IMR-90 (cell line): ENCODE measurements at places on chromosomes 3 and 15. TPM values are rescaled to one million over a fixed set of nuclear protein-coding genes. Genes with fewer than 3 reads are reported as not detected.

Gene TNIK
- 6.3 and 8.3 TPM in 2 replicates for total RNA-seq

Gene DUOXA2
- not detected in 2 replicates for total RNA-seq

DNA sequence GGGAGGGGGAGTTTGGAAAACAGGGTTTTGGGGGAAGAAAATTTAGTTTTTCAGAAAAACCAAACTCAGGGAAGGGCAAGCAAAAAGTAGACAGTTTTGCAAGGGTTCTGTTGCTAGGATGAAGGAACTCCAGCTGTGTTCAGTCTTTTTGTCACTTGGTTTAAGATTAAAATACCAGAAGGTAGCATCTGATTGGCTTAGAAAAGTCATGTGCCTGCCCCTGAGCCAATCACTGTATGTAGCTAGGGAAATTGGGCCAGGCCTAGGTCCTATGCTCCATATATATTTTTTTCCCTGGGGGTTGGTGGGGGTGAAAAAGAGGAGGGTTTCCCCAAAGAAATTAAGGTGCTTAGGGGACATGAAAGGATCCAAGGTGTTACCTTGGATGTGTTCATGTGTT is 24.3 kb downstream of the CLDN11 start:
- H3K36me3 ChIP-seq: peaks cover 5% of the 10 kb centered on the region; the same call in 1 of the 2 replicates
- H3K27me3 ChIP-seq: no peaks in the 10 kb centered on the region
- peaks cover 6% of the 10 kb centered on the region; the same call in 1 of the 2 replicates for H3K4me1 ChIP-seq
- DNase-seq: peak; percentile 51

- peaks cover 10% of the 10 kb centered on the region for H3K4me1 ChIP-seq
- no peaks in the 10 kb centered on the region for H3K27me3 ChIP-seq
- H3K4me3 ChIP-seq: no peak overlapping the region
- peak; percentile 96 for DNase-seq
- H3K27ac ChIP-seq: peak overlapping the region; percentile 50; the same call in 1 of the 2 replicates
- H3K36me3 ChIP-seq: no peaks in the 10 kb centered on the region
These were observed 9.0 kb upstream of the LRRFIP2 start for GRCh38 chr3:37183375-37183831.

GRCh38 chr15:48896869-48897814 is 19.2 kb downstream of the EID1 start:
- peak overlapping the region; percentile 87 for H3K27ac ChIP-seq
- DNase-seq: peak; percentile 82
- H3K4me1 ChIP-seq: peaks cover 12% of the 10 kb centered on the region
- no peaks in the 10 kb centered on the region for H3K27me3 ChIP-seq
